ENCODE measurements at places on chromosomes 16 and 17.

GRCh38 chr16:27232061-27232900 lies 29.0 kb downstream of the KDM8 start:
- no peak for DNase-seq

DNA sequence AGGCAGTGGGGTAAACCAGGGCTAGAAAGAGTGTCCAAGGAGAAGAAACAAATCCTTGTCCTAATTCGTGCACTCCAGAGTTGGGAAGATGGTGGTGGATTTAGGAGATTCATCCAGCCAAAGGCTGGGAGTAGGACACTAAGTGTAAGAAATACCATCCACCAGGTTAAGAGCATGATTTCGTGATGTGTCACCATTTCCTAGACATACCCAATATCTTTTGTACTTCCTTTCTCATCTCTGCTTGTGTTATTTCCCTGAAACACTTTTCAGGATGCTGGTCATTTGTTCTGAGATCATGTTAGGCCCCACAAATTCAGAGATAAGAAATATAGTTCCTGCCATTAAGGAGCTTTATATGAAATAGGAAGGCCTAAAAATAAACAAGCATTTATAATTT lies 106.3 kb upstream of the HLF start:
- no peak for DNase-seq

DNA sequence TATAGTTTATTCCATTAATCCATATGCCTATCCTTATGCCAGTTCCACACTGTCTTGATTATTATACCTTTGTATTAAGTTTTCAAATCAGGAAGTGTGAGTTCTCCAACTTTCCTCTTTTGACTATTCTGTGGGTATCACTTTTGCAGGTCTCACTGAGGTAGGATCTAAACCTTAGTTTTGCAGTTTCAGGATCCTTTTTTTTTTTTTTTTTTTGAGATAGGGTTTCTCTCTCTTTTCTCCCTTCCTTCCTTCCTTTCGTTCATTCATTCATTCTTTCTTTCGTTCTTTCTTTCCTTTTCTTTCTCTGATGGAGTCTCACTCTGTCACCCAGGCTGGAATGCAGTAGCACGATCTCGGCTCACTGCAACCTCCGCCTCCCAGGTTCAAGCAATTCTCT lies 71.6 kb downstream of the CHD9 start:
- DNase-seq, result no peak

DNA sequence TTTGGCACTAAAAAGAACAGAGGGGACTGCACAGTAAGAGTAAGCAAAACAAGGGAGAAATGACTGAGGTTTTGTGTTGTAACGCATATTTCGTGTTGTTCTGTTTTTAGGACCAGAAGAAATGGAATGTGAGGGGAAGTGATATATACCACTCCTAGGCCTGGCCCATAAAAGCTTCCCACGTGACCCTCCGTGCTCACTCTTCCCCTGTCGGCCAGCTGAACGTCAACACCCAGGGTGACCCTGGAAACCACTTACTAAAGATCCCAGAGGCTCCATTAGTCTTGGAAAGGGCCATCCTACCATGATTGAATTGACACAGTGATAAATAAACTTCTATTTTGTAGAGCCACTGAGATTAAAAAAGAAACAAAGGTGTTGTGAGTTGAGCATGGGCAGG lies 79.8 kb downstream of the HELZ start:
- no peak for DNase-seq

DNA sequence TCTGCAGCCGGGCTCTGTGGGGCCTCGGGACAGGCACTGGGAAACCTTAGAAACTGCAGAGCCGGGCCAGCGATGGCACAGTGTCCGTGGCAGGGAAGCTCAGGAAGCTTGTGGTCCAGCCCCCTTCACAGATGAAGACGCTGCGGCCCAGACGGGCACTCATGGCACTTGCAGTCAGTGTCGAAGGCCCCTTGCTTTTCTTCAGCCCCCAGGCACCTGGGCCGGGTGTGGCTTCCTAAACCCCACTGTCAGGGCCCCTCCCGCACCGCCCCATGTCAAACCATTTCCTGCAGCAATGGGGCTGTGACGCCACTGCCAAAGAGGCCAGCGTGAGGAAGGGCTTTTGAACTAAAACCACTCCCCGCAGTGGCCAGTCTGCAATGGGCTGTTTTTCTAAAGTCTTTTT lies 164.0 kb downstream of the LAT start:
- DNase-seq, result no peak

DNA sequence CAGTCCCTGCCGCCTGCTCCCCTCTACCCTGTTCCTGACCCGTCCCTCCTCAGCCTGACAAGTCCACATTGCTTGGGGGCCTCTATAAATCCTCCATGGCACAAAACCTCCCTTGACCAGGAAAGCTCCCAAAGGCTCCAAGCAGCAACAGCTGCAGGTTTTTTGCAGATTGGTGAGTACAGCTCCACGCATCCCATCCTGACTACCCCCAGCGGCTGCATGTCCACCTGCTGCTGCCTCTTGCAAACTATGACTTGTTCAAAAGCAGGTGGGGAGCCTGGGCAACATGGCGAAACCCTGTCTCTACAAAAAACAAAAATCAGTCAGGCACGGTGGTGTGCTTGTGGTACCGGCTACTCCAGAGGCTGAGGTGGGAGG lies 122.8 kb downstream of the ANKRD11 start:
- DNase-seq, result no peak
